ENCODE measurements at places on chromosomes 6 and 20. TPM values are rescaled to one million over a fixed set of nuclear protein-coding genes. Genes with fewer than 3 reads are reported as not detected.

The DACT2 gene
- total RNA-seq, result 1.0 TPM

The GZF1 gene
- total RNA-seq, result 24.3 TPM

The CST7 gene
- 2.5 TPM for total RNA-seq

DNA sequence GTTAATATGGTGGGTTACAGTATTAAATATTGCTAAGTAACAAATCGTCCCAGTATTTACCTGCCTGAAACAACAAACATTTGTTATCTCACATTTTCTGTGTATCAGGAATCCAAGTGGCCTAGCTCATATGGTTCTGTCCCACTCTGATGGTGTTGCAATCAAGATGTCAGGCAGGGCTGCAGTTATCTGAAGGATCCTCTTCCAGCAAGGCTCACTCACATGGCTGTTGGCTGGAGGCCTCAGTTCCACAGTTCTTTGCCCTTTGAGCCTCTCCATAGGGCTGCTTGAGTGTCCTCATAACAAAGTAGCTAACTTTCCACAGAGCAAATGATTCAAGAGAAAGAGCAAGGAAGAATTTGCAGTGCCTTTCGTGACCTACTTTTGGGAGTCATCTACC, 17.7 kb downstream of the RAB22A start:
- no peaks in the 10 kb centered on the region for H3K4me1 ChIP-seq
- no peaks in the 10 kb centered on the region for H3K36me3 ChIP-seq
- H3K27ac ChIP-seq, result no peak overlapping the region
- H3K27me3 ChIP-seq, result no peaks in the 10 kb centered on the region
- H3K4me3 ChIP-seq, result no peak overlapping the region

- H3K27ac ChIP-seq, result no peak overlapping the region
- peaks cover 9% of the 10 kb centered on the region for H3K4me1 ChIP-seq
- no peaks in the 10 kb centered on the region for H3K36me3 ChIP-seq
Observed at GRCh38 chr6:139580592-139581484, 206.4 kb upstream of the CITED2 start.

DNA sequence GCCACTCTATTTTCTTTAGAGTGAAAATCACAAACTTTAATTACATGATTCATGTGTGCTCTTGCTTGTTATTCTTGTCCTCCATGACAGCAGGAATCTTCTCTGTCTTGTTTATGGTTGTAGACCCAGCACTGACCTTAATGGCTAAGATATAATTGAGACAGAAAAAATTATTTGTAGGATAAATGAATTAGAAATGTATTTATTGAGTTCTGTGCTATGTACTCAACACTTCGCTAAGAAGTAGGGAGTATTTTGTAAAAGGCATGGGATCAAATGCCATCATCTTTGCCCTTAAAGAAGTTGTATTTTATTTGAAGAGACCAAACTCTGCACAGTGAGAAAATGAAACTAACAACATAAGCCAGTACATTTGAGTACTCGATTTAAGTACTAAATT, 71.2 kb downstream of the CBLN4 start:
- H3K36me3 ChIP-seq, result no peaks in the 10 kb centered on the region
- H3K27ac ChIP-seq, result no peak overlapping the region
- H3K27me3 ChIP-seq, result no peaks in the 10 kb centered on the region
- DNase-seq, result no peak
- H3K4me3 ChIP-seq, result no peak overlapping the region

- no peak overlapping the region for H3K27ac ChIP-seq
- H3K4me3 ChIP-seq, result no peak overlapping the region
- H3K4me1 ChIP-seq, result no peaks in the 10 kb centered on the region
- H3K27me3 ChIP-seq, result no peaks in the 10 kb centered on the region
- no peak for DNase-seq
- no peaks in the 10 kb centered on the region for H3K36me3 ChIP-seq
Observed at GRCh38 chr20:46970937-46971630, 76.4 kb downstream of the EYA2 start.

GRCh38 chr6:116568821-116569755, 2.2 kb upstream of the RWDD1 start:
- no peak for DNase-seq
- H3K4me1 ChIP-seq, result peaks cover 13% of the 10 kb centered on the region
- no peaks in the 10 kb centered on the region for H3K27me3 ChIP-seq
- no peaks in the 10 kb centered on the region for H3K36me3 ChIP-seq
